ENCODE measurements at places on chromosomes 4 and X.

GRCh38 chrX:123405231-123405630 lies 221.2 kb downstream of the GRIA3 start:
- DNase-seq = no peak

DNA sequence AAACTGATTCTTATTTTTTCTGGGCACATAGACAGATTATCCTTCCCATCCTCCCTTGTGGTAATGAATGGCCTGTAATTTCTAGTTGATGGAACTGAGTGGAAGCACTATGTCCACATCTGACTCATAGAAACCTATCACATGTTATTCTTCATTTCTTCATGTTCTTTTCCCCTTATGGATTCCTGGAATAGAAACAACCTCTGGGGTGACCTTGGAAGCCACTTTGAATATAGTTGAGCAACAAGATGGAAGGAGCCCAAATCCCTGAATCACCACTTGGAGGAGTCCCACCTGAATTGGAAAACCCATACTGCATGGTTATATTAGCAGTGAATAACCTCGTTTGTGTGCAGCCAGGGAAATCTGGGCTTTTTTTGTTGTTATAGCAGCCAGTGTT lies 137.8 kb downstream of the MID1IP1 start:
- no peak for DNase-seq

DNA sequence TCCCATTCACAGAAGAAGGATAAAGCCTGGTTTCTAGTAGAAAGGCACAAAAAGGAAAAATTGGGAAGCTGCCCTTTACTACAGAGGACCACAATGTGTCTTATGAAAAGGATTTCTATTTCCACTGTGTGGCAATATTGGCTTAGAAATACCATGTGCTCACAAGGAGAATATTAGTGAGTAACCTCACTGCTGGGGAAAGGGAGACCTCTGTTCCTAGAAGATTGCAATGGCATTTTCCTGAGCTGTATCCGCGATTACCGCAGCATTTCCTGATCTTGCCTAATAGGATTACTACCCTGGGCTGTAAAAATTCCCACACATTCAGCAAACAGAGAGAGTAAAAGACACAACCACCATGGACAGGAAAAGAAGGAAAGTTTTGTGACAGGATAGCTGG lies 308.8 kb upstream of the TECRL start:
- DNase-seq = peak; percentile 5

- peak; percentile 2 for DNase-seq
Measured at GRCh38 chr4:126583509-126583908, 1049.2 kb upstream of the INTU start.

GRCh38 chr4:139189972-139190371 lies 13.0 kb upstream of the ELF2 start:
- no peak for DNase-seq

- no peak for DNase-seq
Measured at GRCh38 chr4:158169931-158170690, 2.7 kb downstream of the GASK1B start.

GRCh38 chr4:40966091-40966490 lies 216.3 kb downstream of the NSUN7 start:
- no peak for DNase-seq

DNA sequence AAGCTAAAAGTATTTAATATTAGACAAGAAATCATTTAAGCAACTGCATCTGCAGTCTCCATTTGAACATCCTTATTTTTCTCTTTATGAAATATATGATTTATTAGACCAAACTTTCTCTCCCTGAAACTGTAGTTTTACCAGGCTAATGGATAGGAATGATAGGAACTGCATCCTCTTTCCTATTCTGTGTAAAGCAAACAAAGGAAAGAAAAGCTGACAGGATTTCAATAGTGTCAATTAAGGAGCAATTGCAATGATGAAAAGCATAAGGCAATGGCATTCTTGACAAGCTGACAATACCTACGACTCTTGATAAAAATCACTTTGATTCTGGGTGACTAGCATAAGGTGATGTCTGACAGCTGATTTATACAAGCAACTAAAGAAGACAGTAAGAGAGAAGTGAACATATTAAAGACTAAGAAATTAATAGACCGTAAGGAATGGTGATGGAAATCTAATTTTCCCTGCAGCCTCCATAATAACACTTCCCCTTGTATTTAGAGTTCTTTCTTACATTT lies 502.5 kb downstream of the TECRL start:
- no peak for DNase-seq

GRCh38 chr4:42490015-42490414 lies 92.7 kb downstream of the SHISA3 start:
- DNase-seq = no peak
